ENCODE measurements at places on chromosomes 1 and 21.
A peak's percentile ranks its signal among the peaks of the same experiment; 100 is the strongest.

GRCh38 chr1:9691691-9692090, 40.2 kb downstream of the PIK3CD start:
- no peak for DNase-seq

- DNase-seq = no peak
Observed at GRCh38 chr1:83807821-83808220, 191.1 kb downstream of the TTLL7 start.

GRCh38 chr1:157753611-157754010, 23.3 kb downstream of the FCRL2 start:
- DNase-seq = no peak

DNA sequence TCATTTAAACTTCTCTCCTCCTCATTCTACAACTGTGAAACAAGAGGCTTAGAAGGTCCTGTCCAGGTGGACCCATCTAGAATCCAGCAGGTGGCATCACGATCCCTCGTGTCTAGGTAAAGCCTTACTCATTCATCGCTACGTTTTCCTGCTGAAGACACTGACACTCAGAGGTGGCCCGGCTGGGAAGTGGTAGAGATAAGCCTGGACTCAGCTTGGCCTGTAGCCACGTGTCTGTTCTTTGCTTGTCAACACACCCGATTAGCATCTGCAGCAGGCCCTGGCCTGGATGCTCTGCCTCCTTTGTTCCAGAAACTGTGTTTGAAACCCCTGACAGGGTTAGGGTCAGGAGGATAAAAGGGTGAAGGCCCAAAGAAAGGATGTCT, 43.4 kb downstream of the PARP1 start:
- no peak for DNase-seq

DNA sequence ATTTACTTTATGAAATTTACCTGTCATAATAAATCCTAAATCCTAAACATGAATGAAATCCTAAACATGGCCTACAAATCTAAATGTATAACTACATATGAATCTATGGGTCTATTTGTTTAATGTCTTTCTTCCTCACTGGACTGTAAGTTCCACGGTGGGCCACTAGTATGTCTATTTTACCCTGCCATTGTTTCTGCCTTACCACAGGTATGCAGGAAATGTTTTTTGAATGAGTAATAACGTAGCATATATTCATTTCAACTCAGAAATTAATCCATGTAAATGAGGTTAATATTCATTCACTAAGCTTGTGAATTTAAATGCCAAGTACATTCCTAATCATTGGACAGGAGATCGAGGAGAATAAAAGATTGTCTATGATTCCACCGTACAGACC, 35.3 kb downstream of the B3GALNT2 start:
- peak; percentile 67 for DNase-seq

DNA sequence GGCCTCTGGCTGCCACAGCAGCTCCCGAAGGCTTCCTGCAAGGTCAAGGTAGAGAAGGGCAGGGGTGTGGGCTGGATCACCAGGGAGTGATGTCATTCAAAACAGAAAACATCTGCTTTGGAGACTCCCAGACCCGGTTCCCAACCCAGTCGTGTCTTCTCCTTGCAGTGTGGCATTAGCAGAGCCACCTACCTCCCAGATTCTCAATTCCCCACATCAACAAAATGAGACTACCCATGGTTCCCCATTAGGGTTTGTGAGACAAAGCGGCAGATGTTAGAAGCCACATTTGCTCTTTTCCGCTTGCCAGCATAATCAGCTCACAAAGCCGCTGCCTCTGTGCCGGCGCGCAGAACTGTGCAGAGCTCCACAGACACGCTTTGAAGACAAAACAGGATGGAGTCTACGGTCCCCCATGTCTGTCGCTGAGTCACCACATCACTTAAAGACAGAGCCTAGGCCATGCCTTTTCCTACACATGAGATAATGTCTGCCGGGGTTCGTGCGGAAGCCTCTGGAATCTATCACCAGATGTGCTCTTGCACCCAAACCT, 12.5 kb downstream of the KIF17 start:
- DNase-seq = no peak

Measured in HTR-8/SVneo (cell line).